ENCODE measurements at places on chromosomes 6 and 20. TPM values are rescaled to one million over a fixed set of nuclear protein-coding genes. Genes with fewer than 3 reads are reported as not detected.

- DNase-seq = no peak
Measured at GRCh38 chr6:129364037-129364436, 345.9 kb downstream of the ARHGAP18 start.

DNA sequence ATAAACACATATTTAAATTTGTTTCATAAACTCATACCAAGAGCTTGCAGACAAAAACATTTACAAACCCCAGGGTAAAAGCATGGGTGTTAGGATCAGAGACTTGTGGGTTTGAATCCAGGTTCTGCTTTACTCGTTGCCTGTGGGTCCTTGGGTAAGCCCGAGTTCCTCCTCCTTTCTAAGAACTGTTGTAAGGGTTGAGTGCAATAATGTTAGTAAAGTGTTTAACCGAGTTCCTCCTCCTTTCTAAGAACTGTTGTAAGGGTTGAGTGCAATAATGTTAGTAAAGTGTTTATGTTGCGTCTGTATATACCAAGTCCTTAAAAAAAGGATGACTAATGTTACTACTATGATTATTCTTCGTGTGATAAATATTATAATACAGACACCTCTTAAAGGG lies 18.7 kb downstream of the CCDC170 start:
- no peak for DNase-seq

DNA sequence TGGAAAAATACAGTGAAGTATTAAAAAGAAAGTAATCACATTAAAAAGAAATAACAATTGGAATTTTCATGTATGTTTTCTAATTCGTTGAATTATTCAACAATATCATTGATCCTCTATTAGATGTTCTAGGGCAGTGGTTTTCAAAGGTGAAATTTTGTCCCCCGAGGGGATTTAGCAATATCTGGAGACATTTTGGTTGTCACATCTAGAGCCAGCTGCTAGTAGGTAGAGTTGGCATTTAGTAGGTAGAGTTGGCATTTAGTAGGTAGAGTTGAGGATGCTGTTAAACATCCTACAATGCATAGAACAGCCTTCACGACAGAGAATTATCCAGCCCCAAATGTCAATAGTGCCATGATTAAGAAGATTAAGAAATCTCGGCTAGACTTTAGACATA lies 173.7 kb downstream of the BCAS1 start:
- DNase-seq = no peak

- DNase-seq = no peak
Measured at GRCh38 chr6:75155631-75156030, 50.2 kb downstream of the COL12A1 start.

DNA sequence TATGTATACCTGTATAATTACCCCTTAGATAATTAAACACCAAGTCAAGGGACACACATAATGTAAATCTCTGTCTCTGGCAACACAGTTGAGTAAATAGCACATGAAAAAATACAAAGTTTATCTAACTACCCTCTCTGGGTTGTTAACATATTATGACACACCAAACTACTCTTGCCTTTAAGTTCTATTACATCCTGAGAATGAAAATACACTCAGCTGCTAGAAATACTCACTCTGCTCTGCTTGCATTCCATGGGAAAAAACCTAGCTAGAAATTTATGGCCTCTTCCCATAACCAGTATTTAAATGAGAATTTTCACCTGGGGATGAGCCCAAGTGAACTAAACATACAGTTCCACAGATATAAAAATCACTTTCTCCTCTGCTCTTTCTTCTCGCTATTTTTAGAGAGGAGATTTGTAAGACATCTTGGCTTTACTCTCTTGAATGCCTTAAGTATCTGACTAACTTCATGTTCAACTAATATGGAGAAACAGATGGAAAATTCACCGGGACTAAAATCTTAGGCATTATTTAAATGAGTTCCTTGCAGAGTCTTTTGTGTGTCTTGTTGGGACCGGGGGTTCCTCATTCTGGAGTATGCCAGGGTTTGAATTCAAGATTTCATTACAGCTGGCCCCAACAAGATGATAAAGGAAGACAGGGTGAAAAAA lies 140.9 kb downstream of the GJA10 start:
- no peak for DNase-seq

GRCh38 chr6:45657226-45657625 lies 279.5 kb upstream of the SUPT3H start:
- DNase-seq = no peak

GRCh38 chr6:129105793-129106192 lies 222.9 kb downstream of the LAMA2 start:
- DNase-seq = no peak

- DNase-seq = no peak
Measured at GRCh38 chr6:13375360-13375878, 47.1 kb upstream of the TBC1D7 start.

DNA sequence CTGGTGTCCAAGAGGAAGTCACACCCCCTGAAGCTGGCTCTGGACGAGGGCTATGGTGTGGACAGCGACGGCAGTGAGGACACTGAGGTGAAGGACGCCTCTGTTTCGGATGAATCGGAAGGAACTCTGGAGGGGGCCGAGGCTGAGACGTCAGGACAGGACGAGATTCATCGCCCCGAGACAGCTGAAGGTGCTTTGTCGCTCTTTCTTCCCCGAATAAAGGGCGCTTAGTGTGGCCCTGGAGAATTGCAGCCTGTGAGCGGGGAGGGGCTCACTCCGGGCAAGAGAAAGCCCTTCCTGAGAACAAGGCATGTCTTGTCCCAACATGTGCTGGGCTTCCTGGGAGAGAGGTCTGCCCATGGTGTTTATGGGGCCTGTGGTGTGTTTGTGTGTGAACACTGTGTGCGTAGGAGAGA lies 41.4 kb downstream of the MYT1 start:
- DNase-seq = no peak

GRCh38 chr6:107458672-107459282 lies 587 bp downstream of the PDSS2 start:
- no peak for DNase-seq

DNA sequence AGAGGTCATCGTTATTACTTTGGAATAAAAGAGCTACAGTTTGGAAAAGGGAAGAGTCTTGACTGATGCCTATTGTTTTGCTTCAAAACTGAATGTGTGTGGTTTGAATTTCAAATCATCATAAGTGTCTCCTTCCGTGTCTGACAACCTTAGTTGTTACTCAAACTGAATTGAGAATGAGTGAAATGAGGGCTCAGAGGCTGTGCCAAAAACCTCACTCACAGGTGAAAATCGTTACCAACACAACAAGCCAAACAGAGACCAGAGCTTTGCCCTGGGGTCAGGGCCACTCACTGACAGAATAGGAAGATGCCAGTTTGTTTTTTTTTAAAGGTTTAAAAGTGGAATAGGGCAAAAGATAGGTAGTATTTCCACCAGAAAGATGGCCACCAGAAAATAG lies 15.2 kb upstream of the SIRT5 start:
- no peak for DNase-seq

DNA sequence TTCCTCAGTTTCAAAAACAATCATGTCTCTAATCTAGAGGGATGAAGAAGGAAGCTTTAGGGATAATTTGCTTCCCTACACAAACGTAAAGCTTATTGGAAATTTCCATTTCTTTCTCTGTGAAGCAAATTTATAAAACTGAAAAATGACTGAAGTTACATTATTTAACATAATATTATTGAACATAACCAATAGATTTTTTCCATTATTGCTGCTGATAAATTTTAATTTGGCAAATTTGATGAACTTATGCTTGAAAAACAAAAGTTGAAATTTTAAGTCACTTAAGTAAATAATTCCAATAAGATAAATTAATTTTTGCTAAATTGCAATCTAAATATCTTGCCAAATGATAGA lies 140.9 kb downstream of the GMDS start:
- no peak for DNase-seq

Gene SNX14
- polyA plus RNA-seq = 75.8 TPM

Gene SGK2
- polyA plus RNA-seq = 0.23 TPM

Gene KIF6
- 0.14 TPM for polyA plus RNA-seq

Gene MYCT1
- polyA plus RNA-seq = 0.05 TPM

Gene BTNL2
- polyA plus RNA-seq = not detected

Gene NR2E1
- polyA plus RNA-seq = 0.04 TPM
